Kidney glomerular epithelial cell (primary cell): ENCODE measurements at places on chromosomes 16 and 17.

DNA sequence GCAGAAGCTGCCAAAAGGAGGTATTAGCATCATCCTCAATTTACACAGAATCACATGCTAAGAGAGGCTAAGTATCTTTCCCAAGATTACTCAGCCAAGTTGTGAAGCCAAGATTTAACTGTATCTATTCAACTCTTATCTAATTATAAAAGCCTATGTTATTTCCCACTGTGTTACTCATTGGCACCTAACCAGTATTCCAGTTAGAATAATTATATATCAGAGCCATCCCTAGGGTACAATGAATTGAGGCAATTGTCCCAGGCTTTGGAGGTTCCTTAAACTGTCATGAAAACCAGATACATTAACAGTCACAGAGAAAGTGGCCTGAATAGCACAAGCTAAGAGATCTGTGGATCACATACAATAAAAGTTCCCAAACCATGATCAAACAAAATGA is 10.9 kb upstream of the AMFR start:
- DNase-seq, result no peak

DNA sequence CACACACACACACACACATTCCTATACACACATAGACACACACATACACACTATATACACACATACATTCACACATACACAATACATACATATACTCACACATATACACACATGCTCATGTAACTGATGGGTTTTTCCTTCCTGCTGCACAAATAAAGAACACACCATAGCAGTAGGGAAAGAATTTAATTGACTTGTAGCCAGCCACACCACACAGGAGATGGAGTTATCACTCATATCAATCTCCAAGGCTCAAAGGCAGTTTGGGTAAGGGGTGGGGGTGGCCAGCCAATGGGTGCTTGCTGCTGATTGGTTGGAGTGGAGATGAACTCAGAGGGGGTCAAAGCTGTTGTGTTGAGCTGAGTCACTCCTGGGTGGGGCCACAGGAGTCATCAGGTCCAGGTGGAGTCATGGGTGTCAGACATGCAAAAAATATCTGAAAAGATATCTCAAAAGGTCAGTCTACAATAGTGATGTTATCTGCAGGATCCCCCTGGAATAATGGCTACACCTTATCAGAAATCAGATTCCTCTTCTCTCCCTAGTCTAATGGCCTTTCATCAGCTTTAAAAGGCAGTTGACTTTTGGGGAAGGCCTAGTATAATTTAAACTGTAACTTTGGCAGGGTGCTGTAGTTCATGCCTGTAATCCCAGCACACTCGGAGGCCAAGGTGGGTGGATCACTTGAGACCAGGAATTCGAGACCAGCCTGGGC is 46.1 kb downstream of the WSB1 start:
- no peak for DNase-seq

DNA sequence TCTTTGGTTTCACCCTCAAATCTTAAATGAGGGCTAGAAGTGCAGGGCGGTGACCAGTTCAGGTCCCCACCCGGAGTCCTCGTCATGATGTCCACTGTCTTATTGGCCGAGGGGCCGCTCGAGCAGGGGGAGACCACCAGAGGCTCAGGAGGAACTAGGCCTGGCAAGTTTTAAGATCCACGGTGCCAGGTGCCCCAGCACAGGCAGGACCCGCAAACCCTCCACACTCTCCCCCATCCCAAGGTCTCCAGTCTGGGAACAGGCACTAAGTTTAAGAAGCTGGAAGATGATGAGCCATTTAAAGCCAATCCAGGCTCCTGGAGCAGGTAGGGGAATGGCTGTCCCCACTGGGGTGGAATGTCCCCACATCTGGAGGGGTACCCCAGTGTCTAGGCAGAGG is 4.1 kb downstream of the DLX3 start:
- DNase-seq, result no peak

GRCh38 chr17:41535764-41536481 is 7.8 kb upstream of the KRT19 start:
- no peak for DNase-seq
